ENCODE measurements at places on chromosomes 1 and 21. TPM values are rescaled to one million over a fixed set of nuclear protein-coding genes. Genes with fewer than 3 reads are reported as not detected.

Gene FCRL1
- not detected for total RNA-seq

- H3K27me3 ChIP-seq = no peaks in the 10 kb centered on the region
- H3K27ac ChIP-seq = no peak overlapping the region
- no peak for DNase-seq
- H3K4me1 ChIP-seq = peaks cover 4% of the 10 kb centered on the region
Measured at GRCh38 chr1:204449678-204450280, 38.2 kb upstream of the PPP1R15B start.

DNA sequence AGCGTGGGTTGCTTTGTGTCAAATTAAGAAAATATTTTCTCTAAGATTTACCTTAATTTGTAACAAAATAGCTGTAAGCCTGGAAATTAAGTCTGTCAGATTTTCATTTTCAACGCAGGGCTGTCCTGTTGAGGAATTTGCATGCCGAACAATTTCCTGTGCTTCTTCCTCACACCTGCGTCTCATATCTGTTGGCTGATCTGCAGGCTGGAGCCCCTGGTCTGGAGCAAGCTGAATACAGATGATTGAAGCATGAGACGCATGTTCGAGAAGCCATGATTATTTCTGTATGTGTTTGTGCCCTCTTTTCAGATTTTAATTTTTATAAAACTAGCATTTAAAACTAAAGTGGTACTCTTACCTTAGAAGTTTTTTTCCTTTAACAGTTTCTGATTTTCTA, 9.8 kb downstream of the MIXL1 start:
- no peaks in the 10 kb centered on the region for H3K27me3 ChIP-seq
- no peak overlapping the region for H3K27ac ChIP-seq
- H3K4me3 ChIP-seq = no peak overlapping the region
- DNase-seq = no peak
- no peaks in the 10 kb centered on the region for H3K4me1 ChIP-seq

GRCh38 chr1:1435911-1436629, 580 bp downstream of the VWA1 start:
- peaks cover 59% of the 10 kb centered on the region for H3K4me1 ChIP-seq
- no peak overlapping the region for H3K4me3 ChIP-seq
- H3K27me3 ChIP-seq = no peaks in the 10 kb centered on the region
- no peak for DNase-seq
- H3K27ac ChIP-seq = no peak overlapping the region

GRCh38 chr1:58804853-58805565, 21.2 kb upstream of the JUN start:
- H3K27ac ChIP-seq = no peak overlapping the region
- H3K36me3 ChIP-seq = no peaks in the 10 kb centered on the region
- no peaks in the 10 kb centered on the region for H3K27me3 ChIP-seq
- DNase-seq = no peak
- H3K4me1 ChIP-seq = peaks cover 7% of the 10 kb centered on the region

GRCh38 chr1:9312168-9312720, 19.6 kb downstream of the SPSB1 start:
- H3K36me3 ChIP-seq = no peaks in the 10 kb centered on the region
- H3K4me3 ChIP-seq = no peak overlapping the region
- H3K4me1 ChIP-seq = peaks cover 56% of the 10 kb centered on the region
- H3K27ac ChIP-seq = peak overlapping the region; percentile 90

DNA sequence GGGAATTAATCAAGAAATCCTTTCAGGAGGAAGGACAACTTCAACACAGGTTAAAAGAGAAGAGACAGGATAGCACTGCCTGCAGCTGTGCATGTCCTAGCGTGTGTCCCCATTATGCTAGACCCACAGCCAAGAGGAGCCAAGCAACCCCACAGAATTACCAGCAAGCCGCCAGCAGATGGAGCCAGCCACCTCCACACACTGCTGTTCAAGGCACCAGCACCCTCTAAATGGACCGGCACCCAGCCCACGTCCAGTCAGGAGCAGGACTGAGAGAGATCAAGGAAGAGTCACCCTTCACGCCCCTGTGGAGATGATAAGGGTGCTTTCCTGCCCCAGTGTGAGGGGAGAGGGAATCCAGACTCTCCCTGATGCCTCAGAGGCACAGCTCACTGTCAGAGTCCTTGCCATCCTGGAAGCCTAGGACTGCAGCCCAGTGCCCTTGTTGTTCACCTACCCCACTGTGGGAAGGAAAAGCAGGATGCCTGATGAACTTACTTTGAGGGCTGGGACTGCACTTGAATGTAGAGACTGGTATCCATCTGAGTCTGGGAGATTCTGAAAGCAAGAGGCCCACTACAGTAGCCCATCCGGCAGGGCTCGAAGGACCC, 37.1 kb upstream of the CTTNBP2NL start:
- H3K4me1 ChIP-seq = peaks cover 30% of the 10 kb centered on the region
- no peak overlapping the region for H3K4me3 ChIP-seq
- H3K27ac ChIP-seq = peak overlapping the region; percentile 76
- H3K36me3 ChIP-seq = no peaks in the 10 kb centered on the region
- H3K27me3 ChIP-seq = no peaks in the 10 kb centered on the region

DNA sequence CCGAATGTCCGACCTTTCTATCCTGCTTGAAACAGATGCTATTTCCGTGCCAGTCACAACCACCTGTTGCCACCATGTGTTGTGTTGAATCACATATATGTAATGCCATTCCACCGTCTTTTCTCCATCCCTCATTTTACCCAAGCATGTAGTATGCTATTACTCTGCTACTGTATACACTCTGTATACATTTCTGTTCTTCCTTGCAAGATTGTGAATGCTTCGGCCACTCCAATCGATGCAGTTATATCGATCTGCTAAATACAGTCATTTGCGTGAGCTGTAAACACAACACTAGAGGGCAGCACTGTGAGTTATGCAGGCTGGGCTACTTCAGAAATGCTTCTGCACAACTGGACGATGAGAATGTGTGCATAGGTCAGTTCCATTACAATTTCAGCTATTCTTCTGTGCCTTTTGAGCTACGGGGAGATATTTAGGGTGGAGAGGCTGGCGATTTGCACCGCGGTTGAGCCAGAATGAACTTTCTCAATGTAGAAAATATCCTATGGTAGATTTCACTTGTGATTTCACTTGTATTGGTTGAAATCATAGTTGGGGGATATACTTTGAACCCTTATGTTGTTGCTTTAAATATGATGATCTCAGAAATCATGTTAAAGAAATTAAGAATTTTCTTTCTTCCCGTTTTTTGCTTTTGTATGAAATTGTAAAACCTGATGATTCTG, 289.8 kb downstream of the NTNG1 start:
- no peaks in the 10 kb centered on the region for H3K27me3 ChIP-seq
- no peak overlapping the region for H3K27ac ChIP-seq
- H3K4me3 ChIP-seq = no peak overlapping the region
- no peaks in the 10 kb centered on the region for H3K36me3 ChIP-seq

DNA sequence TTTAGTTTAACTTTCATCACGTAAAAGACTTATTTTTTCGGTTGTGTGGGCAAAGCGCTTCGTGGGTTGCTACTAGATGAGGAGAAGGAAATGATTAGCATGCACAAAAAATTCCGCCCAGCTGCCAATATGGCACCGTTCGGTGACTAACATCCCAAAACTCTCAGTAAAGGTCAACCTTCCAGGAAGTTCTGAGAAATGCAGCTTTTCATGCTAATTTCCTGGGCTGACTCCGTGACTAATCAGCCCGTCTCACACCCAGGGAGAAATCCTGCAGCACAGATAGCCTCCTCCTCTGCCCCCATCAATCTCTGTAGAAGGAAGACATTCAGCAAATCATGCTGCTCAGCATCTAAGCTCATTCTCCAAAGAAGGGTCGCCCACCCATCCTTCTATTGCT, 34.1 kb downstream of the TMCO4 start:
- no peak for DNase-seq
- no peak overlapping the region for H3K27ac ChIP-seq

DNA sequence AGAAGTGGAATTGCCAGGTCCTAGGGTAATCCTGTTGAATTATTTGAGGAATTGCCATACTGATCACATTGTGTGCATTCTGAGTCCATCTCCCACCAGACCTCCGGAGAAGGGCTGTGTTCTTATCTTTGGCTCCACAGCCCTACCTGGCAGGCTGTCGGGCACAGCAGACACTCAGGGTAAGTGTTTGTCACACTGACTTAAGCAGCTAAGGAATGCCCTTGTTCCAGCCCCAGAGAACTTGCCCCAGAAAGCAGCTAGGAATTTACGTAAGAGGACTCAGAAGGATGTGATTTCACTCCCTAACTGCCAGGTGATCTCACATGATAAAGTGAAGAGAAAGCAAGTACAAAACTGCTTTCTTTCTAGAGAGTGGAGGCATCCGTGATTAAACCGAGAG, 21.0 kb downstream of the VASH2 start:
- peaks cover 23% of the 10 kb centered on the region for H3K4me1 ChIP-seq
- peak; percentile 83 for DNase-seq
- H3K27ac ChIP-seq = peak overlapping the region; percentile 64
- H3K36me3 ChIP-seq = no peaks in the 10 kb centered on the region

GRCh38 chr1:219220945-219221344, 47.3 kb downstream of the LYPLAL1 start:
- no peak overlapping the region for H3K4me3 ChIP-seq
- H3K27me3 ChIP-seq = no peaks in the 10 kb centered on the region
- H3K4me1 ChIP-seq = no peaks in the 10 kb centered on the region

- H3K4me3 ChIP-seq = no peak overlapping the region
- DNase-seq = no peak
- no peaks in the 10 kb centered on the region for H3K27me3 ChIP-seq
- no peaks in the 10 kb centered on the region for H3K36me3 ChIP-seq
- H3K4me1 ChIP-seq = no peaks in the 10 kb centered on the region
Measured at GRCh38 chr21:15353546-15353945, 288.7 kb upstream of the NRIP1 start.

Gene RPE65
- not detected for total RNA-seq

Data from thyroid gland (tissue), 4 donors.